Fibroblast of the aortic adventitia (primary cell): ENCODE measurements at places on chromosomes 11 and 22. TPM values are rescaled to one million over a fixed set of nuclear protein-coding genes. Genes with fewer than 3 reads are reported as not detected.

GRCh38 chr11:31445621-31446020 lies 63.8 kb downstream of the IMMP1L start:
- DNase-seq: no peak

GRCh38 chr11:44860346-44860745 lies 90.3 kb downstream of the TP53I11 start:
- DNase-seq: no peak

DNA sequence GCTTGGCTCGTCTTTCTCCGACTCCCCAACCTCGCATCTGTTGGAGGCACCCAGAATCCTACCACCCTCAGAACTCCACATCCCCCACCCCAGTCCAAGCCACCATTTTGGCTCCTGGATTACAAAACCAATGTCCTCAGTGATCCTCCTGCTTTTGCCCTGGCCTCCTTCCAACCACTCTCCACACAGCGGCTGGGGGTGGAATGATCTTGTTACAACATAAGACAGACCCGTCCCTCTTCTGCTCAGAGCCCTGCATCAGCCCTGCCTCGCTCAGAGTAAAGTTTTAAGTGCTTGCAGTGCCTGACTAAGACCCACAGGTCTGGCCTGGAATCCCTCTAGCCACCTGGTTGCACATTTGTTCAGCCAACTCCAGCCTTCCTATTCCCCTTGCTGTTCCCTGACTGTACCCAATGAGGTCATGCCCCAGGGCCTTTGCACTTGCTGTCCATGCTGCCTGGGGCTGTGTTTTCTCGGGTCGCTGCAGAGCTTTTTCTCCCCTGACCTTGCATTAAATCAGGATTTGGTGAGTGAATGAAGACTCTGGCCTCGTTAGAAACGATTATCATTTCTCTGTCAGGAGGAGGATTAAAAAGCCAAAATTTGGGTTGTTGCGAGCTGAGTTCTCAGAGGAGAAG lies 67.3 kb downstream of the IGF2 start:
- no peak for DNase-seq

DNA sequence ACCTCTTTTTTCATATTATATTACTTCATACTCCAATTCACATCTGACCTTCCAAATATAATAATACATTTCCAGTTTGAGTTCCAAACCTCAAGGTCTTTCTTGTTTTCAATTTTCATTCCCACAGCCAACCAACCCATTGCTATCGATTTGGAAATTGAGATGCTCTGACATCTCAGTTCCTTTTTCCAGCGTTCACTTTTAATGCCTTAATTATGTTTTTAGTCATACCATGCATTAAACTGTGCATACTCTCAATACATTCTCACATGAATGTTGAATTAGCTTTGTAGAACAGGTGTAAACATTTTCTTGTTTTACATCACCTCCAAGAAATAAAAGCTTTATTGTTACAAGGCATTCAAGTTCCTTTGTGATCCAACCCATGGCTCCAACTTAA lies 294.2 kb upstream of the ANO3 start:
- DNase-seq: no peak

DNA sequence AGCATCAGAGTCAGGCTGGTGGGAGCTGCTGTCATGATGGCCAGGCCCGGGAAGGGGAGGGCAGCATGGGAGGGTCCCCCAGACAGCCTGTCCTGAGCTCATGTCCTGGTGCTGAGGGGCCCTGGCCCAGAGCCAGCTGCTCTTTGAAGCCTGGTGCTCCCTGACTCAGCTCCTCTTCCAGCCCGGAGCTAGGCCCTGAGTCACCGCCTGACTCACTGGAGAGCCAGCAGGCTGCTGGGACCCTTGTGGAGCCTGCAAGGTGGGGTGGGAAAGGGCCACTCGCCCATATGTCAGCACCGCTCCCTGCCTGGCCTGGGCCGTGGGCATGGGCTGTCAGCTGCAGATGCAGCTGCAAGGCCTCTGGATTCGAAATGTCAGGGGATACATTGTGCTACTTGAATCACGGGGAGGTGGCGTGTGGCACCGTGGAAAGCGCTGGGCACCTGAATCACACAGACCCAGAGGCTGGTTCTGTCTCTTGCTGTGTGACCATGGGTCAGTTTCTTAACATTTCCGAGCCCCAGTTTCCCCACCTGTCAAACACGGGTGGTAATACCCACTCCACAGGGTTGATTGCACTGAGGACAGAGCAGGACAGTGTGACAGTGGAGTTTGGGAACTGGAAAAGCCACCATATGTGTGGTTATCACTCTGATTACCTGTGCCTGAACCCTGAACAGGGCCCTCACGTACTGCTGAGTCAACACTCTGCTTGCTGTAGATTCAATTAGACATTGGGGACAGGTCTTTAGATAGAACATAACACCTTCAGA lies 4.4 kb downstream of the CACNA1I start:
- peak; percentile 69 for DNase-seq

- no peak for DNase-seq
These were observed 2.5 kb downstream of the RASSF7 start for GRCh38 chr11:563066-563811.

- DNase-seq: no peak
These were observed 1157.5 kb upstream of the RAG2 start for GRCh38 chr11:37755521-37755920.

DNA sequence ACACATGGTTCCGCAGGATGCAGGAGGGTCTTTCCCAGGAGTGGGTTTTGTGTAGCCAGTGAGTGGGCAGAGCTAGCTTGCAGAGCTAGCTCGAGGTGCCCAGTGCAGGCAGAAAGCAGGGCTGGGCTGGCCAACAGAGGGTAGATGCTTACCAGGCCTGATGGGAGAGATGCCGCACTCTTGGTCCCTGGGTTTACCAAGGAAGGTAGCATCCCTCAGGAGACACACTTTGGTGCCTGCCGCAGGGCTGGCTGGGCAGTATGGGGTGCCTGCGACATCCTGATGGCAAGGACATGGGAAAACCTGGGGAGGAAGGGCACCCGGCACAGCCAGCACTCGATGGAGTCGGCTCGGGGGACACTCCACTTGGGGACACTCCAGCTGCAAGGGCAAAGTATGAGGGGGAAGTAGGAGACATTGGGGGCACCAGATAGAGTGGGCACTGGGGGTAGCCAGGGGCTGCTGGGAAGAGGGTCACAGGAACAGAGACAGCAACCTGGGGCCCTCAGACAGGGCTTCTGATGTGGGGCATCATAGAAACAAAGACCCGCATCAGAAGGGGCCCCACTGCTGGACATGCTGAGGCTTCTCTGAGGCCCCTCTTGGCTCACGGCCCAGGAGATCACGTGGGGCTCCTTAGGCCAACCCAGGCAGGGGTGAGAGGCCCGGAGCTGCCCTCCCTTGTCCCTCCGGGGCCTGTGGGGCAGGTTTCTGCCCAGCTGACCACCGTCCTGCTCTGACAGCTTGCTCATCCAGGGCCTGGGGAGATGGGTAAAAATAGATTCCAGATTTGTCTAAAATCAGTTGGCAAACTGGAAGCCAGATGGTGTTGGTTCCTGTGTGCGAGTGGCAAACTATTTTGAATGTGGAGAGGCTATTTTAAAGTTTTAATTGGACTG lies 89.8 kb downstream of the MORC2 start:
- no peak for DNase-seq

DNA sequence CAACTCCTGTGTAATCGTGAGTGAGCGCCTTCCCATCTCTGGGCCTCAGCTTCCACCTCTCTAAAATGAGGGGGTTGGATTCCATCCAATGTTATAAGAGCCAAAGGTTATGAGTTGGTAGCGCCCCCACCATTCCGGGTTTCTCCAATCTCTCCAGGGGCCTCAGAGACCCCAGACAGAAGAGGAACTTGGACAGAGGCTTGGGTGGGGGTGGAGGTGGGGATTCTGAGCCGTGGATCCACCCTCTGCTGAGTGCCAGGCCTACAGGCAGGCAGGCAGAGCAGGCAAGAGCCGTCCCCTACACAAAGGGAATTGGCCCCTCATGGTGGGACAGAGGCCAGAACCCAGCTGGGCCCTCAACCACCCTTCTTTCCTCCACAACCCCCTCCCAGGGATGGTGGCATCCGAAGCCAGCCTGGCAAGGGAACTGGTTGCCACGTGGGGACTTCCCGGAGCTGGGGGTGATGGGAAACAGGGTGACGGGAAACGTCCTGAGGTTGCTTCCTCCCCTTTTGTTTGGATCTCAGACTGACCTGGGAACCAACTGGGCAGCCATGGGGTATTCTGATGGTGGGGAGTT lies 31.8 kb downstream of the TXN2 start:
- DNase-seq: no peak

DNA sequence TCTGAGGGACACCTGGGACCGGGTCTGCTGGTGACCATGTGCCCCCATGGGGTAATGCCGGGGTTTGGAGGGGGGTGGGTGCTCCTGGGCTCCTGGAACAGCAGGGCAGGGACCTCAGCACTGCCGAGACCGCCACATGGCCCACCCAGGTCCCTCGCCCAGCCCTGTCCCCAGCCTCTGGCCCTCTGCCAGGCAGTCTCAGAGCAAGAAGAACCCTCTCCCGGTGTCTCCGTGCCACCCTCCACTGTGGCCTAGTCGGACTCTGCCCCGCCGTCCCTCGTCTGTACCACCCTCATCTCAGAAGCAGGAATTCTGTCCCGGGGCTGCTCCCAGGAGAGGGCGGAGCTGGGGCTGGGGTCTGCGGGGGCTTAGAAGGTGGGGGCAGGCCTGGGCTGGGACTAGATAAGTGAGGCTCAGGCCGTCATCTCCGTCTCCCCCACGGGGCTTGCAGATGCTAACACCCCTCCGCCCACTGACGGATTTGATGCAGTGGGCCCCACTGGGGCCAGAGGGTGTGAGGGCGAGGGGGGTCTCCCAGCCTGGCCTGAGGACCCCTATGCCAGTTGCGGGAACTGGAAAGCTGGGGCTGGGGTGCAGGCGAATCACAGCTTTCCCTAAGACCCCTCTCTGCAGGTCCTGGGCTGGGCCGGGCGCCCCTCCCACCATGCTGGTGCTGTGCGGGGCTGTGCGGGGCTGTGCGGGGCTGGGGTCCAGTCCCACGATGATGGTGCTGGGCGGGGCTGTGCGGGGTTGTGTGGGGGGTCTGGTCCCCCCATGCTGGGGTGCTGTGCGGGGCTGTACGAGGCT lies 1.1 kb downstream of the MUC5AC start:
- DNase-seq: no peak

GRCh38 chr11:69605737-69606526 lies 35.0 kb upstream of the CCND1 start:
- DNase-seq: no peak

DNA sequence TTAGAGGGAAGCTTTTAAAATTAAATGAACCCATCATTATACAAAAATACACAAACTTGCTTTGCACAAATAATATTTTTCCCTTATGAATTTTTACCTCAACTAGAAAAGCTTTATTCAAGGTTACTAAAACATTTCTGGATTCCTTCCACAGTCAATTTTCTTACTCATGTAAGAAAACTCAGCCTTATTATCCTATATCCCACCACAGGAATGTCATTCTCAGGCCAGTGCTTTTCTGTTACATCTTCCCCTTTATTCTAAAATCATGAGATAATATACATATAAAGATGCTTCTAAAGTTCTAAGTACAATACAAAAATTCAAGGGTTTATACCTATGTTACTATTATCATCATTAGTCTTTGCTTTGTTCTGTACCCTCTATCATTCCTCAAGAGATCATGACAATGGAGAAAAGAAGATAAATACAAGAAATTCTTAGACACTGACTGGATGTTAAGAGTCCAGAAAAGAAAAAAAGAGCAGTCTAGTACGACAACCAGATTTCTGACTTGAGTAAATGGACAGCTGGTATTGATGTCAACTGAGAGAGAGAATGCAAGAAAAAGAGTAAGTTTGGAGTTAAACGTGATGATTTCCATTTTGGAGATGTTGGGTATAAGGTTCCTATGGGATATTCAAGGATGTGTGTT lies 60.3 kb downstream of the MTMR2 start:
- DNase-seq: peak; percentile 84

- DNase-seq: no peak
These were observed 1.4 kb upstream of the CASP5 start for GRCh38 chr11:105024394-105024793.

DNA sequence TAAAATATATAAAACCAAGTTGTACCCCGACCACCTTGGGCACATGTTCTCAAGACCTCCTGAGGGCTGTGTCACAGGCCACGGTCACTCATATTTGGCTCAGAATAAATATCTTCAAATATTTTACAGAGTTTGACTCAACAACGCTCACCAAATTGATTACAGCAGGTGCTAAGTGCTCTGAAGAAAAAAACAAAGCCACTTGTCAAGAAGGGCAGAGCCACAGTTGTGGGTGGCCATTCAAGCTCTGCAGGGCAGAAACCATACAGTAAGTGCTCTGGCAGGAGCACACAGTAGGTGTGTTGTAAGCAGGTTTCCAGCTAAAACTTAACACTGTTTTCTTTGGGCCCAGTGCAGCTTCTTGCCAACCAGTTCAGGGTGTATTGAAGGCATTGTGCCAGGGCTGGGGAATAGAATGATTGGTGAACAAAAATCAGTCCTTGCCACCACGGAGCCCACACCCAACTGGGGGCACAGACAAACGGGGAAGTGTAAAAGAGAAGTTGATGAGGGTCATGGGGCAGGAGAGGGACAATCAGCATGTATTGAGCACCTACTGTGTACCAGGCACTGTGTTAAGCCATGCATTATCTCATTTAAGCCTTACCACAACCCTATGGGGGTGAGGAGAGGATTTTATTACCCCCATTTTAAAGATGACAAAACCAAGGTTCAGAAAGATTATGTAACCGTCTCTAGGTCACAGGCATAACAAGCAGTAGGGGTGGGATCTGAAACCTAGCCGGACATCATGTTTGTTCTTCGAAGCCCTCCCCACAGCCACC lies 18.2 kb downstream of the ARRB1 start:
- no peak for DNase-seq

DNA sequence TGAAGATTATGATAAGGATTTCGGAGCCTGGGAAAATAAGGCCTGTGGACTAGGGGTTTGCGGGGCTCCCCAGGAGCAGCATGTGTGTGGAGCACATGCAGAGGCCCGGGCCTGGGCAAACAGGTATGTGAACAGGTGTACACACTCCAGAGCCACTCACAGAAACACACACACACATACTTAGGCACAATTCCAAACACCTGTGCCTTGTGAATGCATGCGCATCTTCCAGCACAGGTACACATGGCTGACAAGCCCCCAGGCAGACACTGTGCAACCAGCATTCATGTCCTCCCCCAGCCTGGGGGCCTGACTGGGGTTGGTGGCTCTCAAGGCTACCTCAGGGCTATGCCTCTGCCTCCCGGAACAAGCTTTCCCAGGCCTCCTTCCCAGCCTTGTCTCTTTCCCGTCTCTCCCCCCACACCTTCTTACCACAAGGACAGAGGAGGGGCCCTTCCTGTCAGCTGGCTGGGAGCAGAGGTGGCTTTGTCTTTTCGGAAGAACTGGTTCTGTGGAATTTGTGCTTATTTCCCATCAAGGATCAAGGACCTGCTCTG lies 2.6 kb upstream of the P2RY6 start:
- DNase-seq: no peak

DNA sequence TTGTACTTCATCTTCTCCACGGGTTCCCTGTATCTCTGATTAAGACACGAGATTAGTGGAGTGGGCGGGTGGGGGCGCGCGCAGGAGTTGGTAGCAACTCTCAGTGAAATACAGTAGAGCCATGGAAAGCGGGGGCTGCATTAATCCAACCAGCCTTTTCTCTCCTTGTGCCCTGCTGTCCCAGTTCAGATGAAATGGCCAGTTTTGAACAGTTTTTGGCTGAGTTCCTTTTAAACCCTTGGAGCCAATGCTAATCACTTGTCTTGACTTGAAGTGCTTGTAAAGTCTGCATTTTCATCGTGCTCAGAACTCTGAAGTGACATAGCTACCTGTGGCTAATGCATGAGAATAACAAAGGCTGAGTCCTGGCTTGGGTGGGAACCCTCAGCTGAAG lies 734 bp upstream of the TMEM123 start:
- no peak for DNase-seq

Gene GSTT2B
- total RNA-seq: 4.9 and 9.0 TPM in 2 replicates

Gene PTGDR2
- total RNA-seq: not detected in 2 replicates

Gene SMARCB1
- total RNA-seq: 55.2 and 96.1 TPM in 2 replicates
